DMS53 (cell line): ENCODE measurements at places on chromosomes 11 and 22.
A peak's percentile ranks its signal among the peaks of the same experiment; 100 is the strongest.

DNA sequence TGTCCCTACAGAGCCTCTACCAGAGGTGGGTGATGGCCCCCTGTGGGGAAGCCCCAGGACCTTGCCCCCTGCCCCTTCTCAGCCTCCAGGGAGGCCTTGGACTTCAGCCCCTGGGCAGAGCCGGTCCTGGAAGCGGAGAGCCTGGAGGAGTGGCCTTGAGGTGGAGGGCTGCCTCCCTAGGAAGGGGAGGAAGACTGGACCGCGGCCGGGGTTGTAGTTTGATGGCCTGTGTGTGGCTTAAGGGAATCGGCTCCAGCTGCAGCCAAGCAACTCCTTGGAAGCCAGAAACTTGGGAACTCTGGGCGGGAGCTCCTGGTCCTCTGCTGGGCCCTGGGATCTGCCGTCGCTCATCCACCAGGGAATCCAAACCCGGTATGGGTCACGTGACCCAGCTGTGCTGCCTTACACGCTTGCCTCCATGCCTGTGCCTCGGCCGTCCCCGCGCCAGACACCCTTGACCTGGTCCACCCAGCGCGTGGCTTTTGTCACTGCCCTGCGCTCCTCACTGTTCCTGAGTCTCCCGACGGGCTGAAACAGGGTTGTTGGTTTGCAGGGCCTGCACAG, 23.5 kb upstream of the ARHGAP8 start:
- no peak for DNase-seq

GRCh38 chr11:60705895-60706294, 6.5 kb downstream of the MS4A8 start:
- DNase-seq, result no peak

DNA sequence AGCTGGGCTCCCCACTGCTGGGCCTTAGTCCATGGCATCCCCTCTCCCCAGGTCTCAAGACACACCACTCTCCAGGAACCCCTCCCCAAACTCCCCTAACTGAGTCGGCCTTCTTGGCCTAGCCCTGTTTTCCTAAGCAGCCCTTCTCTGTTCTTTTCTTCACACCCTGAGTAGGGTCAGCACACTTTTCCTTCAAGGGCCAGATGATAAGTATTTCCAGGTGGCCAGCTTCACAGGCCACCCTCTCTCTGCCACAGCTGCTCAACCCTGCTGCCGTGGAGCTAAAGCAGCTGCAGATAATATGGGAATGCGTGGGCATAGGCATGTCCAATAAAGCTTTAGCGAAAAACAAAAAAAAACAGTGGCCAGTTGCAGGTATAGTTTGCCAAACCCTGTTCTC, 24.1 kb downstream of the DGCR2 start:
- DNase-seq, result peak; percentile 18

GRCh38 chr11:60528934-60529333, 13.7 kb downstream of the MS4A13 start:
- DNase-seq, result no peak

DNA sequence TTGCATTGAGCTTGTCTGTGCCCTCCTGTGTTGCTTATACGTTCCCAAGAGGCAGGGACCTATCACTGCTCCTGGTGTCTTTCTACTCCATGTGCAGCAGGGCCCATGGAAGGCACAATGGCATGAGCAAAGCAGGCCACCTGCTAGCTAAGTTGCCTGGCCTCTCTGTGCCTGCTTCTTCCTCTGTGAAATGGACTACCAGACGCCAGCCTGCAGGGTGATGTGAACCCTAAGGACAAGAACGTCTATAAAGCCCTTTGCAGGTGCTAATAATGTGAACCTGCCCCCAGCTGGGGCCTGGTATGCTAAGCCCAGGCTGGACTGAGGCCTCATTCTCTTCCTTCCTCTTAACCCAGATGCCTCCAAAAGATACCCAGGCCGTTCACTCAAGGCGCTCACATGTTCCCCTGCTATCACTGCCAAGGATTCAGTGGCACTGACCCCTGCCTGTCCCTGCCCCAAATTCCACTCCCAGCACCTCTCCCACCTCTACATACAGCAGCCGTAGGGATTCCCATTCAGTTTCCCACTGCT, 4.0 kb downstream of the GUCD1 start:
- no peak for DNase-seq

DNA sequence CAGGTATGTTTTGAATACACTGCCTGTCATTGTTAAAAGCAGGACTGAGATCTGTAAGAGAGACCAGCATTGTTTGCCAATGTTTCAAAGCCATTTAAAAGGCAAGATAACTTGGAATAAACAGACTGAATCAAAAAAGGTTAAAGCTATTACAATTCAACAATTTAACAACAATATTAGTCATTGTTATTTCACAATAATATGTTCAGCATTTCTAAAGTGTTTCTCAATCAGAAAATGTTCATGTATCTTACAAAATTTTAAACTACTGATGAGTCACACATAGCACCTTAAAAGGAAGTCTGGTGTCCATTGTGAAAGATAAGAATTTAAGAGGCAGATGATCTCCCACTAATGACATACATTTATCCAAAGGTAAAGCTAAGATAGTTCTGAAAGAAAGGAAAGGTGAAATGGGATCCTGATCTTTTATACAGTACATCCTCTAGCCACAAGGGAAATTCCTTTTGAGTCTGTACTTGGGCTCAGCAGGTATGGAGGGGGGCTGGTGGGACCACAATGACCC, 79.7 kb downstream of the MAML2 start:
- no peak for DNase-seq

DNA sequence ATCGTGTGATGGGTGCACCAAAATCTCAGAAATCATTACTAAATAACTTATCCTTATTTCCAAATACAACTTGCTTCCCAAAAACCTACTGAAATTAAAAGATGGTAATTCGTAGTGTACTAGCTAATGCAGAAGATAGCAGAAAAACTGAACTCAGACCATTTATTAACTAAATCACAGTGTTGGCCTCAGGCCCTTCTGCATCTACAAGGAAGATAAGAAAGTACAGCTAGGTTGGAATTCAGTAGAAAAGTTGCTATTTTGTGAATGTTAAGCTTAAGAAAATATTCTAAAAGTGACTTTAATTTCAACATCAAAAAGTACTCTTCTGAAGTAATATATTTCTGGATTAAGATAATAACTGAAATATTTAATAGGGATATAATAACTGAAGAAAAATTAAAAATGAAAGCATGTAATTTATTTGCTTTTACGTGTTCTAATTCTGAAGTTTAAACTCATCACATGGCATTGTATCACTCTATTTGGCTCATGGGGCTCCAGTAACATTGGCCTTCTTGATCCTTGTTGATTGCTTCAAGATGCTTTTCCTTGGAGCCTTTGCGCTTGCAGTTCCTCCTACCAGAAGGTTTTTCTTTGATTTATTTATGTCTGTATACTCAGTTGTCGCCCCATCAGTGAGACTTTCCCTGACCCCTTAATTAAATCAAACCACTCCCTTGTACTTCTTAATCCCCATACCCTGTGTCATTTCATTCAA, 847.9 kb upstream of the ANO3 start:
- no peak for DNase-seq

GRCh38 chr11:63804259-63804658, 9.0 kb upstream of the SPINDOC start:
- DNase-seq, result peak; percentile 73

DNA sequence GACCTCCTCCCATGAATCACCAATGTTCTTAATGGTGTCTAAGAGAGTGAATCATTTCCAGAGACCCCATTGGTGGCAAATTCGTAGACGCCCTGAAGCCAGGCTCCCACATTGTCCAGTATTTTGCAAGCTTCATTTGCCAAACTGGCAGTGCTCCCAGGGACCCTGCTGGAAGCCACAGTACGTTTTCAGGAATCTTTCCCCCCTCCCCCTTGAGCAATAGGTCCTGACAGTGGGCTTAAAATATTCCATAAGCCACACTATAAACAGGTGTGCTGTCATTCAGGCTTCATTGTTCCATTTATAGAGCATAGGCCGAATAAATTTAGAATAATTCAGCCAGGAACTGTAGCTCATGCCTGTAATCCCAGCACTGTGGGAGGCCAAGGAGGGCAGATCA, 125.3 kb downstream of the MORC2 start:
- DNase-seq, result no peak

- peak; percentile 77 for DNase-seq
These were observed 531 bp downstream of the DAGLA start for GRCh38 chr11:61680622-61681221.

DNA sequence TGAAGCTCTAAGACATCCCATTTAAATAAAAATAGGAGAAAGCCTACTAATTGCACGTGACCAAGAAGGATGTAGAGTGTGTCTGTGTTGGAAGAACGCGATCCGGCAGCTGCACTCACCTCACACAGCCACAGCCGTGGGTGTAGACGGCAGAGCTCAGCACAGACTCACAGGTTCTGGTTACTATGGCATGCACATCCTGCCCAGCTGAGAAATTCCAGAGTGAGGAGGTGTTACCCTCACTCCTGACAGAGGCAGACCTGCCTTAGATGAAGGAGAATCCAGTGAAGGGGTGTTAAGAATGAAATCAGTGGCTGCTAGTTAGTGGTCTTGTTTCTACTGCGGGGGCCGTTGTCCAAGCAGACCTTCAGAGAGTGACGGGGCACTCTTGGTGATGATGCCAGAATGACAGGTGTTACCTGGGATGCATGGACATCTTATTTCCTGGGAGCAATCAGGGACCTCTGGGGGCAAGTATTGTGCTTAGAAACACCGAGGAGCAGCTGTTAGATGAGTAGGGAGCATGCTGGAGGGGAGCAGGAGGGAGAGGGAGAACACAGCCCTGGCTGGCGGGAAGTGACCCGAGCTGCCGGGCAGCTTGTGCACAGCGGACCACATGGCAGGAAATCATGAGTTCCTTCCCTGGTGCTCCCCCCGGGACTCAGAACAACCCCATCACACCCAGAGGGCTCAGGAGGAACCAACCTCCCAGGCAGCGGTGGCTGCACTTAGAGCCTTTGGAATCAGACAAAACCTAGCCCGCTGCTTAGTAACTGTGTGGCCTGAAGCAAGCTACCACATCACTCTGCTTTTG, 12.3 kb downstream of the KCNJ5 start:
- no peak for DNase-seq

DNA sequence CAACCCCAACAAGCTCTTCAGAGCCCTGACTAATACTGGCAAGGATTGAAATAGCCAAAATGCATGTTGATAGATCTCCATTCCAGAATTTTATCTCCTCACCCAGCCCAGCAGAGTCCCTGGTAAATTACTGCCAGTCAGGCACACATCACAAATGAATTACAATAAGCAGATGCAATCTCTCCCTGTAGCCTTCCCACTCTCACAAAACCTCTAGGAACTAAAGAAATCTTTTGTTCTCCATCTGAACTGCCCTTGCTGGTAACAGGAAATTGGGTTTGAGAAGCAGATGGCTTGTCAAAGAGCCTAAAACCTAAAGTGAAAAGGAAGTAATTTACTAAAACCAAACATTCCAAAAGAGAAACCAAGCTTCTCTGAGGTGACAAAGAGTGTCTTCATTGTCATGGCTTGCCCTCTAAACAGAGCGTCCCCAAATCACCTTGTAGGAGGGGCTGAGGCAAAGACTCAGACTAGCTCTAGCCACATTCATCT, 59.5 kb downstream of the FAM168A start:
- DNase-seq, result no peak

GRCh38 chr11:74024261-74025029, 15.6 kb upstream of the UCP3 start:
- DNase-seq, result peak; percentile 31
